ENCODE measurements at places on chromosomes 4 and X.
A peak's percentile ranks its signal among the peaks of the same experiment; 100 is the strongest.

GRCh38 chr4:67394879-67395278 is 150.4 kb downstream of the CENPC start:
- DNase-seq = no peak

DNA sequence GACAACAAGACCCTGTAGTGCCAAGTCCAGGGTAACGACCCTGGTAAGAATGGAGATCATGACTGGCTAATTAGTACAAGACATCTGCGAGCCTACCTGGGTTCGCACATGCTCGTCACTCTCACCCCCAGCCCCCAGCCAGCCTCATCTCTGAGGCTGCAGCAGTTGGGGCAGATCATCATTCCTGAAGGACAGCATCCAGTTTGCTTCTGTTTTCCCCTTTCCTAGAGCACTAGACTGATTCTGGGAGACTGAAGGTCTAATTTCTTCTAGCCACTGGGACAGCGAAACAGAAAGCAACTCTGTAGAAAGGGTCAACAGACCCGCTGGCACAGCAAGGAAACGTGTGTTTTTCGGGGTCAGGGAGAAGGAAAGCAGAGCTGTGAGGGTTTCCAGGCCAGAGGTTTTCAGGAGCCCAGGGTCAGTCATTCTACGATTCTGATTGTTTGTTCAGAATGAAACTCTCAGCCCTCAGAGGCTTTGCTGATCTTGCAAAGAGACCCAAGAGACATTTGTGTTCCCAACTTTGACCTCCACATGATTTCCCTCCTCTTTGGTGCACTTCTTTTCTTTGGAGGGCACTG is 343.1 kb upstream of the NOCT start:
- DNase-seq = no peak

- DNase-seq = no peak
Observed at GRCh38 chr4:36256398-36256891, 12.1 kb upstream of the ARAP2 start.

DNA sequence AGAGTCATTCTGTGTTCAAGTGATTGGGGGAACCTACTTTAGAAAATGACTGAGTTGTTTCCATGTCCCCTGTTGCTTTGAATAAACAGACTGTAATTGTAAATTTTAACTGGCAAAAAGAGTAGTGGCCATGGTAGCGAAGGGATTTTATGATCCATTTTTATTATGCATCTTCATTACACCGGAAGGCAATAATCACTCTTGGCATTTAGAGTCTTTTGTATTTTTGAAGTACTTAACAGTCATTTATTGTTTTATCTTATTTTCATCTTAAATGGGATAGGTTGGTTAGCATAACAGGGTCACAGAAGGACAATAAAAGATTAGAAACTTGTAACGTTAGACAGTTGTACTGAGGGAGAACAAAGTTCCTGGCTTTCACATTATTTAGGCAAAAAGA is 11.0 kb upstream of the OTC start:
- DNase-seq = no peak

DNA sequence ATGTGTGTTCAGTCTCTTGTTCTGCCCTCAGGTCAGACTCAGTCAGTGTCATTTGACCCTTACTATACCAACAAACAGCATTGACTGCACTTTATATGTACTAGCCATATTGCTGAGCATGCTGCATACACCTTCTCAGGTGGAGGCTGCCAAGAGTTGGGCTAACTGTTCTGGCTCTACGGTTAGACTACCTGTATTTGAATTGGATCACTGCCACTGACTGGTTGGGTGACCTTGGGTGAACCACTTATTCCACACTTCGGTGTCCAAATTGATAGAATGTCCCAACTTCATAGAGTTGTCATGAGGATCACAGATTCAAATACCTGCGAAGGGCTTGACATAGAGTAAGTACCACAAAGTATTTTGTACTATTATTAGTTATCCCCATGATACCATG is 91.2 kb upstream of the GPR50 start:
- no peak for DNase-seq

- peak; percentile 27 for DNase-seq
Observed at GRCh38 chrX:9677098-9677739, 88.4 kb downstream of the GPR143 start.

- DNase-seq = no peak
Observed at GRCh38 chr4:48025005-48025404, 8.4 kb downstream of the NIPAL1 start.

- no peak for DNase-seq
Observed at GRCh38 chr4:2714918-2715317, 41.2 kb downstream of the TNIP2 start.

- no peak for DNase-seq
Observed at GRCh38 chr4:144494280-144494679, 151.7 kb upstream of the HHIP start.

GRCh38 chrX:78329486-78329885 is 2.1 kb upstream of the CYSLTR1 start:
- DNase-seq = peak; percentile 41

DNA sequence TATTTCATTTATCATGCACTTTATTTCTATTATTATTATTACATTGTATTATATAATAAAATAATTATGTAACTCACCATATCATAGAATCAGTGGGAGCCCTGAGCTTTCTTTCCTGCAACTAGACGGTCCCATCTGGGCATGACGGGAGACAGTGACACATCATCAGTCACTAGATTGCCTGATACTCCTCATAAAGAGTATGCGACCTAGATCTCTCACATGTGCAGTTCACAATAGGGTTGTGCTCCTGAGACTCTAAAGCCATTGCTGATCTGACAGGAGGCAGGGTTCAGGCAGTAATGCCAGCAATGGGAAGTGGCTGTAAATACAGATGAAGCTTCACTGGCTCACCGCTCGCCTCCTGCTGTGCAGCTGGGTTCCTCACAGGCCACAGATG is 62.3 kb downstream of the DMD start:
- DNase-seq = no peak

DNA sequence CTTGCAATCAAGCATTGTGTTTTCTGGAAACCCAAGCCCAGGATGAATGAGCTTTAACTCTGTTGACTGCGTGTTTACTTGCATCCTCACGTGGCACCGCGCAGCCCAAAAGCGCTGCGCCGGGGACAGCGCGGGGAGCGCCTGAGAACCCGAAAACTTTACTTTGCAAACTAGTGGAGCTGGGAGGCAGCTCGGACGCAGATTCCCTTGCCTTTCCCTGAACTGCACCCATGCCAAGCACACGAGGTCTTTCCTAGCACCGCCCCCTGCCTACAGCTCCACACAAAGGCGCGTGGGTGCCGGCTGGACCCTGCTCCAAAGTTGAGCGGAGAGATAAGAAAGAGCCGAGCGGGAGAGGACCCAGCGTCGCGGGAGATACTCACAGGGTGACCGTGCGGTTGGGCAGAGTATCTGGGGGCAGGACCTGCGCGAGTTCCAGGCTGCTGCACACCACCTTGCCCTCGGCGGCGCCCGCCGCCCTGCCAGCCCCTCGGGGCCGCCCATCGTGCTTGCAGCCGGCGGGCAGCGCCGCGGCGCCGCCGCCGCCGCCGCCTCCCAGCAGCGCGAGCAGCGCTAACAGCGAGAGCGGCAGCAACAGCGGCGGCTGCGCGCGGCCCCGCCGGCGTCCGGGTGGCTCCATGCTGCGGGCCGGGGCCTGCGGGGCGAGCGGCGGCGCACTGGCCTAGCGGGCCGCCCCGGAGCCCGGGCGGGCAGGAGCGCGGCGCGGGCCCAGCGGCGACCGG is 550 bp downstream of the ADGRA3 start:
- DNase-seq = no peak

DNA sequence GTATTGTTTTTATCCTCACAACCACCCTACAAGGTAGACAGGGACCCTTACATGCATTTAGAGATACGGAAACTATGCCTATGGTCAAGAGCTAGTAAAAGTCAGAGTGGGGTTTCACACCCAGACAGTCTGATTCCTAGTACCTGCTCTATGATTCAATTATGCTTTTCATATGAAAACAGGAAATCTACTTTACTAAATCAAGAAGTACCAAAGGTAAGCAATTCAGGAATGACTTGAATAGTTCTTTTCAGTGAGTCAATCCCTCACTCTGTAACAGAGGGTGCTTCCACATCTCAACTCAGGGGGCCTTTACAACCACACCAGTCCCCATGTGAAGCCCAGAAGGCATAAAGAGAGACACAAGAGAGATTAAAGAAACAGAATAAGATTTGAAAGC is 191.4 kb downstream of the PPP3CA start:
- DNase-seq = no peak

DNA sequence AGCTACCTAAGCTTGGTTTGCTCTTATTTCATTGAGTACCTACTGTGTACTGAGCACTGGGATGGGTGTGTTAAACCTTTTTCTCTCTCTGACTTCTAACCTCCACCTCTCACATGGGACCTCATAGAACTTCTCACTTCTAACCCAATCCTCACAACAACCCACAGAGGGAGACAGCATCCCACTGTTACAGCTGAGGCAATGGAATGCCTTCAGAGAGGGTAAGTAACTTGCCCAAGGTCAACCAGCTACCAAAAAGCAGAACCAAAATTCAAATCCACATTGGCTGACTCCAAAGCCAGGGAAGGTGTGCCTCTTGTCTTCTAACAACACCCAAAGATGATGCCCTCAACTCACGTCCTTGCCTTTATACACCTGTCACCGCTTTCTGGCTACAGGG is 5.4 kb downstream of the SEL1L3 start:
- no peak for DNase-seq

DNA sequence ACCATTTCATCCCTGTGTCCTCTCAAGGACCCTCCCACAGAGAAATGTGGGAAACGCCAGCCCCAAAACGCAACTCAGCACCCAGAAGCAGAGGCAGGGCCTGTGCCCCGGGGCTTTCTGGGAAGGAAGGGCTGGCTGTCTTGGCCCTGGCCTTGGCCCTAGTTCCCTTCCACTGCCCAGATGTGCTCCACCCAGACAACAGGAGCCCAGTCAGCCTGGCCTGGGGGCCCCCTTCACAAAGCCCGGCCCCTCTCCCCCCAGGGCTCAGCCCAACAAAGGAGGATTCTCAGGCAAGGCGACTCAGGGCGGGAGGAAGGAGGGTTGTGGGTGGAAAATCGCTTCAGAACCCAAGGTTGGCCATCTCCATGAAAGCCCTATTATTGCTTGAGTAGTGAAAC is 82.5 kb downstream of the PJA1 start:
- no peak for DNase-seq

DNA sequence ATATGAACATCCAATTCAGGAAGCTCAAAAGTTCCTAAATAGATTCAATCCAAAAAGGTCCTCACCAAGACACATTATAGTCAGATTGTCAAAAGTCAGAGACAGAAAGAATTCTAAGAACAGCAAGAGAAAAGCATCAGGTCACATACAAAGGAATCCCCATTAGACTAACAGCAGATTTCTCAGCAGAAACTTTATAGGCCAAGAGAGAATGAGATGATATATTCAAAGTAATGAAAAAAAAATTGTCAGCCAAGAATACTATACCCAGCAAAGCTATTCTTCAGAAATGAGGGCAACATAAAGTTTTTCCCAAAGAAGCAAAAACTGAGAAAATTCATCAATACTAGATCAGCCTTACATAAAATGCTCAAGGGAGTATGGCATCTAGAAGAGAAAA is 106.6 kb upstream of the SH3RF1 start:
- no peak for DNase-seq

DNA sequence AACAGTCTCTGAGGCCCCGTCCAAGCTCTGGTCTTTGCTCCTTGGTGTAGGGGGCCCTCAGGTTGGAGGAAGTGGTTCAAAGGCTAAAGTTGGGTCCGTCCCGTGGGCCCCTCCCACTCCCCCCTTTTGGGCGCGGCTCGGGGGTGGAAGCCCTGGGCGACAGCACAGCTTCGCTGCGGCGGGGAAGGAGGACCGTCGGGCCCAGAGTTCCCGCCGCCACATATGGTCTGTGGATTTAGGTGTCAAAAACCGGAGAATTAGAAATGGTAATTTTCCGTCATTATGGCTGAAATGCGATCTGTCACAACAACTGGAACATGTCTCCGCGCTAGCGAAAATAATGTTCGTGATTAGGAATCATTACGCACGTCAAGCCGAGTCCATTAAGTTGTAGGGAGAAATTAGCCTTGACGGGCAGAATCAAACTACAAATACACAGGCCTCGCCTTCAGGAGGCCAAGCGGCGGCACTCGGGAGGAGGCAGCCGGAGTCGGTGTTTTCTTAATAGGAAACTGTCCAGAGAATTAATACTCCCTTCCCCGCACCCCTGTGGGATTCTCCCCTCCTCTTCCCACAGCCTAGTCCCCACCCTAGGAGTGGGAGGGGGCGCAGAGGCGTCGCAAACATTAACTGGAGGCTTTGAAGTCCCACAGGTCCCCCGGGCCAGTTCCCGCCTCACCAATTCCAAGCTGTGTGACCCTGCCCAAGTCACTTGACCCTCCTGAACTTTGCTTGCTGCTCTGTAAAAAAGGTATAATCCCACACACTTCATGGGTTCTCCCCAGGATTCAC is 15.0 kb downstream of the NKX3-2 start:
- no peak for DNase-seq

DNA sequence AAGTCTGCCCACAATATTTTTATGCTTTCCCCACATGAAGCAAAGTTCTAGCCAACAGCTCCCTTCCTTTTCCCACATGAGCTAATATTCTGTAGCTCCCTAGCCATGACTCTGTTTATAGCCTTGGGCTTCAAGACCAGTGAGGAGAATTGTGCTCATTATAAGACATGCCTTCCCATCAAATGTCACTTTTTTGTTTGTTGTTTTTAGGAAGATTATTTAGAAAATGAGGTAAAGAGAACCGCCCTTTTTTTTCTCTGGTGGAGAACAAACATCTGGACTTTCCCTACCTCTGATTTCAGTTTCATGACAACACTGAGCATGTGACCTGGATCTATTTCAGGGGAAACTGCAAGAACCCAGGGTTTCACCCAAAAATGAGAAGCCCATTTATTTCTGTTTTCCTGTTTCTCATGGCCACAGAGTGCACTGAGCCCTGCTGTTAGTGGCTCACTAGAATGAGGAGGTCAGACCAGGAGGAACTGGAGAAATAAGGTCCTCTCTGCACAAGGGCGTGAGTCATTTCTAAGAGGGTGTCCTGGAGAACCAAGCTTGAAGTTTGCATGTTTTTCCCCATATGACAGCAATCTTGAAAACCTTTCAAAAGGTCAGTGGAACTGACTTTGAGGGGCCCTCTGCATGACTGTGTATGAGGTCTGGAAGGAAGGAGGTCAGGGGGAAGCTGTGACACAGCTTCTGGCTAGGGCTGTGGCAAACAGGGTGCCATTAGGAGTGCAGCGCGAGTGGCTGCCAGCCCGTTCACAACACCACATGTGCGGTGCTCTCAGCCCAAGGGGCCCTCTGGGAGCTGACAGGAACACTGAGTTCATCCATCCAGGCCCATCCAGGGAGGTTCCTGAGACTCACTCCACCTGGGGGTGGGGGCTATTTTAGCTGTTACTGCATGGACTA is 55.2 kb downstream of the CHST7 start:
- peak; percentile 16 for DNase-seq

All from CD4-positive, alpha-beta T cell treated with Interleukin-1 beta for 1 hour (primary cell).